Activated CD4-positive, alpha-beta T cell treated with anti-CD3 and anti-CD28 coated beads, Interleukin-2, Interleukin-6, amounts not matched to agents 100 ng/mL and 50 ng/mL, durations not matched to agents 16 hours and 8 hours (primary cell): ENCODE measurements at places on chromosomes 7 and 10.

GRCh38 chr10:129421399-129422010 is 45.5 kb upstream of the MGMT start:
- no peak for DNase-seq

DNA sequence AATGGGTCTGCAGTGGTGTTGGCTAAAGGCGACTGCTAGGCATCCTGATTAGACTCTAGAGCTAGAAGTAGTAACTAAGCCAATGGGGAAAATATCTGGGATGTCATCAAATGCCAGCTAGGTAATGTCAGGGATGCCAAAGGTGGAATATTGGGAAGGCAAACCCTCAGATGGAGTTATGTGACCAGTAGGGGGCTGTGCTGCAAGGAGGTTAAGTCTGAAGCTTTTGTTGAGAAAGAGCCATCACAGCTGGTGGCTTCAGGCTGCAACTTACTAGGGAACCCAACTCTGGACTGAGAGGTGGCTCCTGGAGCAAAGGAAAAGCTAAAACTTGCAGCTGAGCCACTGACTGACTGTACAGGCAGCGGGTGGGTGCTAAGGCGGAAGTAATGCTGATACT is 576.9 kb upstream of the GHITM start:
- no peak for DNase-seq

DNA sequence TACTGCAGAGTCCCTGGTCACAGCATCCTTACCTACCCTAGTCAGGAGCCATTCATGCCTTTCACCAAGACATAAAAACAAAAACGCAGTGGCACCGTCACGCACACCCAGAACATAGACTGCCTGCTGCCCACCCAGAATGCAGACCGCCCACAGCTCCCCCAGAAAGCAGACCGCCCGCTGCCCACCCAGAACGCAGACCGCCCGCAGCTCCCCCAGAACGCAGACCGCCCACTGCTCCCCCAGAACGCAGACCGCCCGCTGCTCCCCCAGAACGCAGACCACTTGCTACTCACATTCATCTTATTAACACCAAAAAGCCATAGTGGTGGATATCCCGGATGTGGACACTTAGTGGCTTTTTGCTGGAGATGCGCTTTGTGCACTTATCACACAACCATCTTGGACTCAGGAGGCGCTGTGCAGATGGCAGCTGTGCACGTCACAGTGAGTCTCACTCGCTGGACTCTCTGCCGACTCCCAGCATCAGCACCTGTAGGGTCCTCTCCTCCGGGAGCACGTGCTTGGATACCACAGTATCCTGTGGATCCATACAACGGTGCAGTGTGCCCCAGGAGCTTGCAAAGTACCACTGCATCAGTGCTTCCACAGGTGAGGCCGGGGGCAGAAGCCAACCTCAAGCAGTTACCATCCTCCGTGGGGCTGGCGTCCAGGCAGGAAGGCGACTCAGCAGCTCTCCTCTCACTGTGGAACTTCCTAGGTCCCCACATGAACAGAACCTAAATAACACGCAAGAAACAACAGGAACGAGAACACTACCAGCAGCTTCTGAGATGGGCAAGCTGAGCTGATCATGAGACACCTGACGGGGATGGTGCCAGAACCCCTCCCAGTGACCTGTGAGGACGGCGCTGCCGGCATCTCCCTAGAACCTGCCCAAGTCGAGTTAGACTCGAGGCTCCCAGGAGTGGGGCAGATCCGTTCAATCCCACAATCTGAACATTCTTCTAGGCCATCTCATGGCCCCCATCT is 161.0 kb downstream of the DIP2C start:
- no peak for DNase-seq

DNA sequence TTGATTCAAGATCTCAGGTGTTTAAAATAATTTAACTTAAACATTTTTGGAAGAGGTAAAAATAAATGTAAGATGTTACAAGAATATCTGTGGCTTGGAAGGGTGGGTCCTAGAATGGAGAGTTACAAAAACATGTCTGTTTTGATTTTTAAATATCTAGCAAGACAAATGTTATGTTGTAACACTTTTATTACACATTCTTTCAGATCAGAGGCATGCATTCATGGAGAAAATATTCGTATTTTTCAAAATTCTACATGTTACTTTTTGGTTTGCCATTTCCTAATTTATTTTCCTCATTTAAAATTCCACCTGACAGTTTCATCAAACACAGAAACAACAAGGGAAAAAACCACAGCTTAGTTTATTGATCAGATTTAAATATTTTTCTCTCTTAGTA is 10.0 kb downstream of the WBP1L start:
- DNase-seq = no peak

DNA sequence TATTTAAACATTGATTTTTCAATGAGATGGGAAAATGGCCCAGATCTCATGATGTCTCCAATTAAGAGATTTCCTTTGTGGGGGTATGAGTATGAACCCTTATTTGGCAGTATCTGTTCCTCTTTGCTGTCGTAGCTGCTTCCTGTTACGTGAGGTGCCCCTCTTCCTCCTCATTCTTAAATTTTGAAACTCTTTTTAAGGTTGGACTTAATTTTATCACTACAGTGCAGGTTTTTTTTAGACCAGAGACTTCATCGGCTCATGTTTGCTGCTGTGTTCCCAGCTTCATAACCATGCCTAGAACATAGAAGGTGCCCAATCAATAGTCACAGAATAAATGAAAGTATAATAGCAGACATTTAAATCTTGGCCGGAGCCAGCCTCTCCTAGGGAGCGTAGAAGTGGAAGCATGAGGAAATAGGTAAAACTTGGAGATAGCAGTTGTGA is 2.4 kb downstream of the MIOS start:
- DNase-seq = peak; percentile 23

DNA sequence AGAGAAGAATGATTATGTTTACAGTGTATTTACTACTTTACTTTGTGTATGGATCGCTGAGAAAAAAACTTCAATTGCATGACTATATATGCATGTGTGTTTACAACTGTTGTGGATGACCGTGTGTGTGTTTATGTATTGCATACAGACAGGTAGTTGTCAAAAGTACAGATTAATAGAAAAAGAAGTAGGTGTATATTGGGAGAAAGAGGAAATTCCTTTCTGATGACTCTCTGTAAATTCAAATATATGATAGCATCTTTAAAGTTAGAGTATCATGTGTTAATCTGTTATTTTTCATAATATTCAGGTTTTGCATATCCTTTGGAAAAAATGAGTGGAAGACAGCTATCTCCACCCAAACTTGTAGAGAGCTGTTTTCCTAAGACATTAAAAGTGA is 160.4 kb upstream of the AGR3 start:
- DNase-seq = no peak
